ENCODE measurements at places on chromosomes 12 and 14.

- no peak for DNase-seq
Measured at GRCh38 chr14:91875525-91876286, 8.4 kb upstream of the TC2N start.

- DNase-seq: no peak
Measured at GRCh38 chr14:96698960-96699539, 98.1 kb upstream of the VRK1 start.

GRCh38 chr14:80926397-80927082 lies 15.0 kb downstream of the CEP128 start:
- no peak for DNase-seq

- no peak for DNase-seq
Measured at GRCh38 chr12:6887460-6887859, 14.4 kb upstream of the SPSB2 start.

DNA sequence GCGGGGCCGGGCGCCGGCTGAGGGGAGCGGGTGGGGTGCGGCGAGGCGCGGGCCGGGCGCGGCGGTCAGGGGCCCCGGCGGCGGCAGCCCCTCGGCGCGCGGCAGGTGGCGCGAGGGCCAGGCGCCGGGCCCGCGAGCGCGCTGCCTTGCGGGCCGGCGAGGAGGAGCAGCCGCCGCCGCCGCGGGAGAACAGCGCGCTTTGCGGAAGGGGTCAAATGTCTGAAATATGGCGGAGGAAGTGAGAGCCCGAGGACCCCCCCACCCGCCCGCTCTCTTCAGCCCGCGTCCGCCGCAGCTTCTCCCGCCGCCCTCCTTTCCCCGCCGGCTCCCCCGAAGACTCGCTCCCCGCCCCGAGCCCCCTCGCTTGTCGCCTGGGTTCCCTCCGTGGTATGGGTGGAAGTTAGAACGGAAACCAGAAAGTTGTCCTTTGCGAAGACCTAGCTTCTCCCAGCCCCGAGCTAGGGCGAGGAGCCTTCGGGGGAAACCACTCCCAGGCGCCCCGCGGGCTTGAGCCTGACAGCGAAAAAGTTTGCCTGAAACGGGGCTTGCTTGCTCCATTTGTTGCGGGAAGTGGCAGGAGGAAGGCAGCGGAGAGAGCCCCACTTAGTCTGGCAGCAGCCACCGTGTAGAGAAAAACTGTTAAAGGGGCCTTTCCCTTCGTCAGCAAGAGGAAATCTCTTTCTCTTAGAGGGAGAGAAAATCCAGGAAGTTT lies 551 bp downstream of the RAP1B start:
- no peak for DNase-seq

GRCh38 chr14:97903821-97904220 lies 1106.6 kb downstream of the VRK1 start:
- no peak for DNase-seq

DNA sequence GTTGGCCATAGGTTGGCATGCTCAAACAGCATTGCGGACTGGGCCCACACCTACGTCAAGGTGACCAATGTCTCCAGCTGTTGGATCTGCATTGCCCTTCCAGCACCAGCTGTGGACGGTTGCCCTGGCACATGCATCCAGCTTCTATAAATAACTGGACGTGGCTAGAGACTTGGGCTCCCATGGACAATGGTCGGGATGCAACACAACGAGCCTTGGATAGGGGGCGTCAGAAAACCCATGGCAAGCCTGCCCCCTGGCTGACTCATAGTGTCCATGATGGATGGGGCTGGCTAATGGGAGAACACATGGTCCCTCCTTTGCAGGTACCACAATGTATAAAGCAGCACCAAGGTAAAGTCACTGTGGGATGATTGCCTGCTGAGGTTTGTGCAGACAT lies 331.6 kb upstream of the FAR2 start:
- no peak for DNase-seq

GRCh38 chr12:16449459-16449858 lies 102.0 kb downstream of the MGST1 start:
- no peak for DNase-seq

DNA sequence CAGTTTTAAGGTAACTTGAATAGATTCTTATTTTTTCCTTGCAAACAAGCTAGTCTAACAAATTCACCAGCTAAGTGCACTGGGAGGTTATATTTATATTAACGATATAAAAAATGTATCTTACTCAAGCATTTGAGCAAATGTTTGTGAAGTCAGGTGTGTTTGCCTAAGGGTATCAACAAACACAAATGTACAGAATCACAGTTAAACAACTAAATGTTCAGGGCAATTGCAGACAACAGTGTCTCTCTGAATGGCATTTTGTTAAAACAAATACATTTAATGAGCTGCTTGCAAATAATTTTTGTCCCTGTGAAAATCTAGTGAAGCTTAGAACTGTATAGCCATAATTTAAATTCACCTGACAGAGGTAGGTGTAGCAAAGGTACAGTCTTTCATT lies 28.2 kb upstream of the FLRT2 start:
- DNase-seq: no peak

- DNase-seq: no peak
Measured at GRCh38 chr14:101632520-101632919, 71.2 kb downstream of the DIO3 start.

DNA sequence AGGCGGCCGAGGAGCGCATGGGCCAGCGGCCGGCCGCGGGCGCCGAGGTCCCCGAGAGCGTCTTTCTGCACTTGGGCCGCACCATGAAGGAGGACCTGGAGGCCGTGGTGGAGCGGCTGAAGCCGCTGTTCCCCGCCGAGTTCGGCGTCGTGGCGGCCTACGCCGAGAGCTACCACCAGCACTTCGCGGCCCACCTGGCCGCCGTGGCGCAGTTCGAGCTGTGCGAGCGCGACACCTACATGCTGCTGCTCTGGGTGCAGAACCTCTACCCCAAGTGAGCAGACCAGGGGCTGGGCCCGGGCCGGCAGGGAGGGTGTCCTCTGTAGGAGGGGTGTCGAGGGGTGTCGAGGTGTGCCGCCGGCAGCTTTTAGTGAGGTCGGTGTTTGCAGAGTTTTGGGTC lies 4.1 kb downstream of the TNFAIP2 start:
- DNase-seq: no peak

GRCh38 chr14:94880106-94880505 lies 110.2 kb upstream of the GSC start:
- DNase-seq: no peak

DNA sequence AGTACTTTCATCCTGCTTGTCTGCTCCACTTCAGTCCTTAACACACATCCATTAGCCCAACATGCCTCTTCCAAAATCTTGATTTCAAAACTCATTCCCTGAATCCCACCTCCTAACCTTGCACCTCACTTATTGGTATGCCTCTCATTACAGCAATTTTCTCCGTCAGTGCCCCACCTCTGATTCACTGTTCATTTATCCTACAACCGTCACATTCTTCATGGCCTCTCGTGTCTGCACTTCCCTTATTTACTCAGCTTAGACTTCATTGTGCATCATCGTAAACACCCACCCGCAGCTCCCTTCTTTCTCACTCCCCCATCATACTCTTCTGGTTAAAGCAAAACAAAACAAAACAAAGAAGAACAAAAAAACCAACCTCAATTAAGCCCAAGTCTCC lies 160.6 kb upstream of the HMGA2 start:
- no peak for DNase-seq

DNA sequence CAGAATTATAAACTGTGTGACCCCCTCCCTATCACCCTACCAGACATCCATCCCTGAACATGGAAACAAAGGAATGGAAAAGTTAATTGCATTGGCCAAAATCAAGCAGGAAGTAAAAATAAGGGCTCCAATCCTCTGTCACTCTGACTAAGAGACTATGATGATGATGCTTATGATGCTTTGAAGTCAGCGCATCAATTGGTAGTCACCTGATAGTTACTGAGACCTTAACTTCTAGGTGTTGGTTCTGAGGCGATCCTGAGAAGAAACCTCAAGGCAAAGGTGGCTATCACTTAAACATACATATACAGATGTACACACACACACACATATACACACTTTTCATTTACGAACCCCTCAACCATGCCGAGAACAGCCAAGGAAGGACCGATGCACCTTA lies 6.6 kb downstream of the ITPR2 start:
- no peak for DNase-seq

- no peak for DNase-seq
Measured at GRCh38 chr12:131702573-131702877, 8.4 kb upstream of the SFSWAP start.

DNA sequence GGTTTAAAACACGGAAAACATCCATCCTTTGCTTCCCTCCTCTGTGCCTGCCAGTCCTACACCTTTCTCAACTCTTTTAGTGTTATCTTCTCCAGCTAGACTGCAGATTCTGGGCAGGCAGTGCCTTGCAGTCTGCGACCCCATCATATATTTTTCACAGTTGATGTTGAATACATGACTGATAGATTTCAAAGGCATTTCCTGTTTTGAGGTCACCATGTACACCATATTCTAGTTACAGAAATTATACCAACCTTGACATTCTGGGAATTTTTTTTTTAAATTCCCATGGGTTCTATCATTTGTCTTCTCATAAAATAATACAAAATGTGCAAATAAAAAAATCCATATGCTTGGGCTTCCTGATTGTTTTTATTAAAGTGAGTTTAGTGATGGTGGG lies 16.6 kb downstream of the SOCS2 start:
- no peak for DNase-seq

DNA sequence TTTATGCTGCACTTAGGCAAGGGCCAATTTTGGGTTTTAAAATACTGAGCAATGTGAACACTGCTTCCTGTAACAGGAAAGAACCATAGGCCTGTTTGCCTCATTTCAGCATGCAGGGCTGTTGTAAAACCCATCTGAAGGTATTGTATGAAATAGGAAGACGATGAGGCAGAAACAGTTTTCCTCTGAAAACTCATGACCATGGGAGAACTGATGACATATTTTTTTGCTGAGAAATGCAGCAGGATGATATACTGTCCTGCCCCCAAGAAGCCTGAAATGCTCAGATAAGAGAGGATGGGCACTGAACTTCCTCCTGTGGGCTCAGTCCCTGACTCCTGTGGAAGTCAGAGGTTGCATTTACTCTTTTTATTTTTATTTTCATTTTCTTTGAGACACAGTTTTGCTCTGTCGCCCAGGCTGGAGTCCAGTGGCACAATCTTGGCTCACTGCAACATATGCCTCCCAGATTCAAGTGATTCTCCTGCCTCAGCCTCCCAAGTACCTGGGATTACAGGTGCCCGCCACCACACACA lies 17.4 kb downstream of the PYGL start:
- DNase-seq: no peak

- no peak for DNase-seq
Measured at GRCh38 chr14:32224737-32225377, 21.8 kb upstream of the RNU6-8 start.

DNA sequence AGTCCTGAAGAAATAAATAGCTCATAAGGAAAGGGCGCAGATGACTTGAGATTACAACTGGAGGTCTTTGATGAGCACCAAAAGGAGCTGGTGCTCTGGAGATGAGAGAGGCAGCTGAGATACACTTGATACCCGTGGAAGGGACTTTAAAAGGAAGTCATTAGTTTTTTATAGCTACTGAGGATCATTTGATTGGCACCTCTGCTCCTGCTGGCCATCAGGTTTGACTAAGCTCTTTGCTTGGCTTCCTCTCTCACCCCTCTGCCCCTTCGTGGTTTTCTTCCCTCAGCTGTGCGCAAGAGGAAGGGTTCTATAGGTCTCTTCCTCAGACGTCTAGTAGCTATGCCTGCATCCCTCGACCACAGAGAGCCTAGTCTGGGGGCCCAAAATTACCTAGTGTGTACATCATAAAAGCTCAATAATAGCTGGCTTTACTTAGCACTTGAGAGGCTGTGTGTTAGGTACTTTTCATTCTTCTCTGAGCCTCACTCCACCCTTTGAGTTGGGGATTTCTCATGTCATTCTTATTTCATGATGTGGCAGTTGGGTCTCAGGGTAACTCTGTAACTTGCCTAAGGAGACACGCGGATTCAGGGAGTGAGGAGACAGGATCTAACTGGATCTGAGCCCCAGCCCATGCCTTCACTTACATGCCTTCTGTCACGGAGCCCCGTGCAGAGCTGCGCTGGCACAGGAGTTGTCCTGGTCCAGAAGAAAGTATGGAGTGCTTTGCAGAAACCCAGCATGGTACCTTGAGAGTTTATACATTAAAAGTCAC lies 68.4 kb upstream of the ASPG start:
- no peak for DNase-seq

GRCh38 chr12:117361347-117361751 lies at the start of gene NOS1:
Gene NOS1 (minus strand): TSS chr12:117361626. CDS start chr12:117331069, 30,557 bp downstream.
- no peak for DNase-seq

- no peak for DNase-seq
Measured at GRCh38 chr12:107801150-107801549, 26.6 kb downstream of the ASCL4 start.

- DNase-seq: no peak
Measured at GRCh38 chr14:90505531-90505930, 108.7 kb downstream of the CALM1 start.

GRCh38 chr14:103284574-103285467 lies 49.2 kb upstream of the EIF5 start:
- no peak for DNase-seq

DNA sequence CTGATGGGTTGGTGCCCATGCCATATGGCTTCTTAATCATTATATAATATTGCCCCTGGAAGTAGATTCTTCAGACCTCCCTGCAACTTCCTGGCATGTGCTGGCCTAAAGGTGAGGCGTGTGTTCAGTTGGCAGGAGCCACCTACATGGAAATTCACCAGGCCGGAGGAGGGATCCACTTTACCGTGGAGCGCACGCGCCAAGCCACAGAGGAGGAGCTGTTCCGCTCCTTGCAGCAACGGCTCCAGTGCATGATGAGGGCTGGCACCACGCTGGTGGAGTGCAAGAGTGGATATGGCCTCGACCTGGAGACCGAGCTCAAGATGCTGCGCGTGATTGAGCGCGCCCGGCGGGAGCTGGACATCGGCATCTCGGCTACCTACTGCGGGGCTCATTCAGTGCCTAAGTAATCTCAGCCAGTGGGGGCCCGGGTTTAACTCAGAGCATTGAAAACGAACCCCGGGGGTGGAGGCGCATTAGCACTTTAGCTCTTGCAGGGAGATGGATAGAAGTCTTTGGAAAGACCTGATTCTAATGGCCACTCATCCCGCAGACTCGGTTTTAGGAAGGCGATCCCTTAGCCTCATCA lies 13.5 kb downstream of the AMDHD1 start:
- no peak for DNase-seq
